ENCODE measurements at places on chromosomes 2 and 18.

- H3K27ac ChIP-seq = no peak overlapping the region
- H3K27me3 ChIP-seq = no peaks in the 10 kb centered on the region
- DNase-seq = no peak
- no peaks in the 10 kb centered on the region for H3K36me3 ChIP-seq
- H3K4me3 ChIP-seq = no peak overlapping the region
Measured at GRCh38 chr2:31606509-31606908, 25.8 kb upstream of the SRD5A2 start.

- DNase-seq = no peak
- peaks cover 15% of the 10 kb centered on the region for H3K36me3 ChIP-seq
- H3K4me1 ChIP-seq = peaks cover 34% of the 10 kb centered on the region
- H3K4me3 ChIP-seq = peak overlapping the region; percentile 48
Measured at GRCh38 chr18:26546170-26546874, 2.0 kb downstream of the KCTD1 start.

- H3K4me1 ChIP-seq = no peaks in the 10 kb centered on the region
- no peak overlapping the region for H3K4me3 ChIP-seq
- DNase-seq = no peak
- H3K27me3 ChIP-seq = peaks cover 9% of the 10 kb centered on the region
- H3K27ac ChIP-seq = no peak overlapping the region
Measured at GRCh38 chr18:2312440-2312839, 258.9 kb downstream of the METTL4 start.

DNA sequence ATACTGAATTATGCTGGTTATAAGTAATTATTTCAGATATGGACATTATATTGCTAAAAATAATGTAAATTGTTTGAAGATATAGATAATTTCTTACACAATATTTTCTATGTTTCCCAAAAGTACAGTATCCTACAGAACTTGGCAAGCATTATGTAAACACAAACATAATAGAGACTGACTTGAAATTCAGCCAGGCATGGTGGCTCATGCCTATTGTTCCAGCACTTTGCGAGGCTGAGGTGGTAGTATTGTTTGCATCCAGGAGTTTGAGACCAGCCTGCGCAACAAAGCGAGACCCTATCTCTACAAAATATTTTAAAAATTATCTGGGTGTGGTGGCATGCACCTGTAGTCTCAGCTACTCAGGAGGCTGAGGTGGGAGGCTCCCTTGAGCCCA lies 1300.5 kb upstream of the DDX18 start:
- H3K27me3 ChIP-seq = no peaks in the 10 kb centered on the region
- DNase-seq = no peak
- H3K4me3 ChIP-seq = no peak overlapping the region

DNA sequence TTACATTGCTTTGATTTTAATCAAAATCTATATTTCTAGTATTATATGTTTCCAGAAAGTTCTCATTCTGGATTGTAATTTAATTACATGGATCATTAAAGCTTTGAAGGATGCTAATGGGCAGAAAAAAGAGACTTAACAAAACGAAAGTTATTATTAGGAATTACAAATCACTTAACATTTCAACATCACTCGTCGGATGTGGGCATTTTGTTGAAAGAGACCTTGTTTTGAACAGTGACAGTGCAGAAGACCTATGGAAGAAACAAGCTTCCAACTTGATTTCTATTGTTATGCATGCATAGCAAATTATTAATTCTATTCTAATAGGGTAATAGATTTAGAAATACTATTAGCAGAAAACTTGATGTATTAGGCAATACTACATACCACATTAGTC lies 31.4 kb upstream of the DARS1 start:
- no peak for DNase-seq
- H3K4me1 ChIP-seq = peaks cover 3% of the 10 kb centered on the region
- no peak overlapping the region for H3K4me3 ChIP-seq
- H3K36me3 ChIP-seq = no peaks in the 10 kb centered on the region
- H3K27ac ChIP-seq = no peak overlapping the region

GRCh38 chr2:104577143-104577542 lies 276.8 kb upstream of the POU3F3 start:
- no peak overlapping the region for H3K4me3 ChIP-seq
- no peak overlapping the region for H3K27ac ChIP-seq

DNA sequence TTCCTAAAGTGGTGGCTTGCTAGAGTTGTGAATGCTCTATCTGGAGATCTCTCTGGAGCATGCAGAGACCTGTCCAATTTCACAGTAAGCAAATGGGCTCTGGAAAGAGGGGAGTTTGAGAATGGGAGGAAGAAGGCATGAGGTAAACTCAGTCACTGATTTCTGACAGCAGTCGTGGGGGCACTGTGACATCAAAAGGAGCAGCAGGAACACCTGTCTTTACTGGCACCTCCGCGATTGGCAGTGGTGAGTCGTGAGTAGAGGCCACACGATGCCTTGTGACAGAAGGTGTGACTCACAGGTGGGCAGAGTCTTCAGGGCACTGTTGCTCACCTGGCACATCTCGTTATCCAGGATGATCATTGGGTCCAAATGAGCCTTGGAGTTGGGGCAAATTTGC lies 38.8 kb upstream of the CAVIN2 start:
- no peak overlapping the region for H3K4me3 ChIP-seq
- DNase-seq = no peak
- H3K4me1 ChIP-seq = no peaks in the 10 kb centered on the region
- H3K36me3 ChIP-seq = no peaks in the 10 kb centered on the region
- no peaks in the 10 kb centered on the region for H3K27me3 ChIP-seq

DNA sequence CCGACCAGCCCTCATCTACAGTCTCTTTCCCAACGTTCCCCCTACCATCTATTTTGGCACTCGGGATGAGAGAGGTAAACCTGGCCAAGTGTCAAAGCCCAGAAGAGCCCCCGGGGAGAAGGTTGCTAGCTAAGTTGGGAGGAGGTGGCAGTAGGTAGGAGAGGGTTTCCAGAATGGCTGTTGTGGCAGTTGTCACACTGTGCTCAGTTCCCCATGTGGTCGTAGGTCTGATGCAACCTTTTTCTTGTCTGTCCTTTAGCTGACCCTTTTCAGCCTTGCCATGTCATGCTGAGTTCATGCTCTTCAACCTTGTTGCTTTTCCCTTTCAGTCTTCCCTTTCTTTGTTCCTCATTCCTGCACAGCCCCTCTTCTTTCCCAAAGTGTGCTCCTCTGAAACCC lies 34.5 kb downstream of the TTLL4 start:
- peak overlapping the region; percentile 54 for H3K27ac ChIP-seq
- peaks cover 15% of the 10 kb centered on the region for H3K4me1 ChIP-seq
- peaks cover 32% of the 10 kb centered on the region for H3K36me3 ChIP-seq
- DNase-seq = no peak

DNA sequence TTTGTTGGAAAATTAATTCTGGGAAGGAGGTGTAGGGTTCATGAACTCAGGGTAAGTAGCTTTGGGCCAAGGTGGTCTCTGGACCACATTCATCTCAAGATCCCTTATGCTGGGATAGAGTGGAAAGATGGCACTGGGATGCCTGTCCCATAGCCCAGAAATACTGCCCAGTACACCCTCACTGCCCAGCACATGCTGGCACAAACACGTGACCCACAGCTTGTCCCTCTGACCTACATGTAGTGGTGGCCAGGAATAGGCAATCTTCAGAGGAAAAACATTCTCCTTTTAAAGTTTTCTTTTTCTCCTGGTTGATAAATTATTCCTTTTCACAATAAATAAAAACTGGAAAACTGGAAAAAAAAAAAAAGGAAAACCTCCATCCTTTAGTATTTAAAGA lies 135.6 kb upstream of the ACAA2 start:
- H3K4me1 ChIP-seq = peaks cover 22% of the 10 kb centered on the region
- no peak overlapping the region for H3K4me3 ChIP-seq
- H3K27ac ChIP-seq = no peak overlapping the region
- DNase-seq = no peak
- H3K36me3 ChIP-seq = no peaks in the 10 kb centered on the region

GRCh38 chr2:68368654-68369336 lies 3.7 kb downstream of the PLEK start:
- H3K27me3 ChIP-seq = peaks cover 16% of the 10 kb centered on the region
- peaks cover 6% of the 10 kb centered on the region for H3K36me3 ChIP-seq
- no peak overlapping the region for H3K27ac ChIP-seq
- peaks cover 24% of the 10 kb centered on the region for H3K4me1 ChIP-seq
- no peak for DNase-seq
- H3K4me3 ChIP-seq = no peak overlapping the region

DNA sequence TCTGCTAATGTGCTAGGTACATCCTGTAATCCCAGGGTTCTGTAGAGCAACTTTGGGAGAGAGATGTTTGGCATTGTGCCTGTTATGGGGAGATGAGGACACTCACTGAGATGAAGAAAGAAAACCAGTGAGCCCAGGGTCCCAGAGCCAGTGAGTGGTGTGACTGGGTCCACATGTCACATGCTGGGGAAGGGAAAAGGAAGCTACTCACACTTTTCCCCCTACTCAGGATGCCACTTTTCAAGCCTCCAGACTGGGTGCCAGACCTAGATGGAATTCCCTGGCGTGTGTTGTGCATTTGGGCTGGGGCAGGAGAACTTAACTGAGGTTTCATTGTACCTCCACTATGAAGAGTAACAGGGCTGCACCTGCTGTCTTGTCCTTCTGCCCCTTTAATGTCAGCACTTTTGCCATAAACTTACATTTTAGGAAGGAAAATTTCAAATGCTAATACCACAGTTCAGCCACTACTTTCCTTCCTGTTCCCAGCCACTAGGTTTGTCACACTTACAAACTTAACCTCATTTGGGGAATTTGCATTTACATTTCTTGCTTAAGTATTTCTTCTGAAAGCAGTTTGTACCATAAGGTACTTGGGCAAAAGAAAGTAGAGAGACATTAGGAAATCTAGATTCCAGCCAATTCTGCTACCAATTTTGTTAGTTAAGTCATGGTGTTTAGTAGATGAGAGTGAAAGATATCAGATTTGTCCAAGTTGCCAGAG lies 10.2 kb downstream of the INSIG2 start:
- H3K27ac ChIP-seq = no peak overlapping the region
- DNase-seq = no peak
- no peaks in the 10 kb centered on the region for H3K27me3 ChIP-seq
- peaks cover 35% of the 10 kb centered on the region for H3K4me1 ChIP-seq

DNA sequence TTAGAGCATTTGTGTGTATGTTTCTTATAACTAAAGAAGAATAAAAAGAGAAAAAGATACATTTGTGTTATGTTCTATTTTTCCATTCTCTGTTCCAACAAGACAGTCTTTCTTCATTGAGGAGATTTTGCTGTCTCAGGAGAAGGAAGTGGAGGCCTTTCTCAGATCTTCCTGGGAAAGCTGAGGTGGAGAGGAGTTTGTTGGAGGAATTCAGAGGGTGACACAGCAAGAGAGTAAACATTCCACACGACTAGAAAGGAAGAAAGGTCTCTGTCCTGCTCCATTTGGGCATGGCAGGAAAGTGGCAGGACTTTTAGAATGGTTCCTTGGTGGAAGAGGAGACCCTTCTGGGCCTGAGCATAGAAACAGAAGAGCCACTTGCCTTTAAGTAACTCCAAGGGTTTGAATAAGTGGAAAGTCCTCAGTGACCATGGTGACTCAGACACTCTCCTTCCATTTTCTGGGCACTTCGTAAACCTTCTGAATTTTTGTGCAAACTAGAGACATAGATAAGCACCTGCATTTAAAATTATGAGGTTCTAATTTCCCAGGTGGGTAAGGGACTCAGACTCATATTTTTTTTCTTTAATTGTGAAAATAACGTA lies 52.3 kb upstream of the COL5A2 start:
- H3K36me3 ChIP-seq = no peaks in the 10 kb centered on the region
- no peaks in the 10 kb centered on the region for H3K27me3 ChIP-seq
- peak overlapping the region; percentile 62 for H3K27ac ChIP-seq
- peaks cover 21% of the 10 kb centered on the region for H3K4me1 ChIP-seq
- no peak for DNase-seq
- no peak overlapping the region for H3K4me3 ChIP-seq

GRCh38 chr2:107717661-107718060 lies 109.0 kb upstream of the RGPD4 start:
- peaks cover 5% of the 10 kb centered on the region for H3K27me3 ChIP-seq
- no peaks in the 10 kb centered on the region for H3K36me3 ChIP-seq
- H3K4me3 ChIP-seq = no peak overlapping the region

- H3K36me3 ChIP-seq = peaks cover 17% of the 10 kb centered on the region
- H3K4me1 ChIP-seq = peaks cover 34% of the 10 kb centered on the region
- no peaks in the 10 kb centered on the region for H3K27me3 ChIP-seq
- H3K4me3 ChIP-seq = no peak overlapping the region
- DNase-seq = no peak
Measured at GRCh38 chr2:181185421-181185820, 205.0 kb downstream of the UBE2E3 start.

- H3K4me1 ChIP-seq = no peaks in the 10 kb centered on the region
- H3K36me3 ChIP-seq = no peaks in the 10 kb centered on the region
- no peak overlapping the region for H3K27ac ChIP-seq
- H3K4me3 ChIP-seq = no peak overlapping the region
Measured at GRCh38 chr2:187748958-187749357, 194.7 kb upstream of the TFPI start.

DNA sequence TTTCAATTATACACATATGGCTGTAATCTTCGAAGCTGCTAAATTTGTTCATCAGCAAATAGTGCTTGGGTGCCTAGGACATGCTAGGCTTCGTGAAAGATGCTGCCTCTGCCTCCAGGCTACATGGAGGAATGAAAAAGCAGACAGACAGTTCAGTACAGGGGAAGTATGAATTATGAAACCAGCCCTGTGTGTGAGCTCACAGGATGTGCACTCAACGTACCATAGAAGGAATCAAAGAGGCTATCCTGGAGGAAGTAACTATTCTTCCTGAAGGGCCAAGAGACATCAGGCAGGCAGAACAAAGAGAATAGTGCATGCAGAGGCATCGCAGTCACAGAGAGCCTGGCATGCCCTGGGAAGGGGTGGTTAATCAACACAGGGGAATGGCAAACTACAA lies 61.4 kb downstream of the DYM start:
- H3K27ac ChIP-seq = peak overlapping the region; percentile 5
- H3K4me3 ChIP-seq = no peak overlapping the region
- no peak for DNase-seq
- H3K4me1 ChIP-seq = peaks cover 32% of the 10 kb centered on the region
- no peaks in the 10 kb centered on the region for H3K27me3 ChIP-seq
- H3K36me3 ChIP-seq = peaks cover 29% of the 10 kb centered on the region

DNA sequence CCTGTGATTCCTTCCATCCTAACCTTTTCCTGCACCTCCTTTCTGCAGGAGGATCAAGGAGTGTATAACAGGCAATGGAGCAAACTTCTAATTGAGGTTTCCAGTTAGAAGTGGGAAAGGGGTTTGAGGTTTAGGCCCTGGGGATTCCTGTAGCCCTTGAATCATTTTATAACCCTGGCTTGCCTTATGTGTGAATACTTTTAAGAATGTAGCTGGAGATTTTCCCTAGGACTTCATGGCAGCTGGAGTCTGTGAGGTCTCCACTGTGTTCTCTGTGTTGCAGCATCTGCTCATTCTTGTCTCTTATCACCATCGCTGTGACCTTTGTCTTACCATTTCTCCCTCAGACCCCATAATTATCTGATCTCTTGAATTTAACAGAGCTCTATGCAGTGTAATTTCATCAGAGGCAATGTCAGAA lies 370.2 kb upstream of the SLC14A2 start:
- no peaks in the 10 kb centered on the region for H3K4me1 ChIP-seq
- no peak for DNase-seq
- H3K27me3 ChIP-seq = peaks cover 9% of the 10 kb centered on the region
- H3K27ac ChIP-seq = no peak overlapping the region

- no peak overlapping the region for H3K4me3 ChIP-seq
- DNase-seq = no peak
- H3K36me3 ChIP-seq = no peaks in the 10 kb centered on the region
- peaks cover 7% of the 10 kb centered on the region for H3K4me1 ChIP-seq
- peaks cover 81% of the 10 kb centered on the region for H3K27me3 ChIP-seq
Measured at GRCh38 chr2:219523031-219523671, 8.9 kb downstream of the ASIC4 start.

GRCh38 chr2:10036095-10036884 lies 7.1 kb upstream of the KLF11 start:
- no peaks in the 10 kb centered on the region for H3K36me3 ChIP-seq
- no peak overlapping the region for H3K27ac ChIP-seq
- no peaks in the 10 kb centered on the region for H3K27me3 ChIP-seq

All from activated naive CD8-positive, alpha-beta T cell treated with anti-CD3 and anti-CD28 coated beads for 36 hours (primary cell).